ENCODE measurements at places on chromosomes 5 and 9. TPM values are rescaled to one million over a fixed set of nuclear protein-coding genes. Genes with fewer than 3 reads are reported as not detected.
A peak's percentile ranks its signal among the peaks of the same experiment; 100 is the strongest.

- no peaks in the 10 kb centered on the region for H3K27me3 ChIP-seq
- DNase-seq, result no peak
- no peak overlapping the region for H3K4me3 ChIP-seq
- H3K27ac ChIP-seq, result no peak overlapping the region
- no peaks in the 10 kb centered on the region for H3K4me1 ChIP-seq
These were observed 86.6 kb downstream of the KCNN2 start for GRCh38 chr5:114448481-114448880.

- H3K27me3 ChIP-seq, result peaks cover 2% of the 10 kb centered on the region
- no peak for DNase-seq
- no peak overlapping the region for H3K4me3 ChIP-seq
- H3K4me1 ChIP-seq, result no peaks in the 10 kb centered on the region
- no peak overlapping the region for H3K27ac ChIP-seq
These were observed 33.2 kb upstream of the ASTN2 start for GRCh38 chr9:117448066-117448465.

GRCh38 chr9:20553558-20554149 is 68.6 kb downstream of the MLLT3 start:
- no peaks in the 10 kb centered on the region for H3K27me3 ChIP-seq
- peak overlapping the region; percentile 78 for H3K27ac ChIP-seq
- H3K4me1 ChIP-seq, result peaks cover 39% of the 10 kb centered on the region
- no peaks in the 10 kb centered on the region for H3K36me3 ChIP-seq

DNA sequence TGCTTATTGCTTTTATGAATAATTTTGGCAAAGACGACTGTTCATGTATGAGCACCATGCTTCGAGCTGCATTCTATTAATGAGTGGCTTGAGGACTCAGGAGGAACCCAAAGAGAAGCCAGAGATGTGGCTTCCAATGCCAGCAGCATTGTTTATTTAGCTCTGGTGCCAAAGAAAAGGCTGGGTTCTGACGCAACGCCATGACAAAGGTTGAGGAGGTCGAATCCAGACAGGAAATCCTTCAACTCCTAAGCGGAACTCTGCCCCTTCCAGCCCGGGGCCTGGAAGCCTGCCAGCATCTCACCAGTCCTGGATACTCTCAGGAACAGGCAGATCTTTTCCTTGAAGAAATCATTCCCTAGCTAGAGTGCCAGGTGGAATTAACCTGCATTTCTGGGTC is 104.4 kb downstream of the ARHGAP26 start:
- H3K36me3 ChIP-seq, result no peaks in the 10 kb centered on the region
- no peak for DNase-seq

DNA sequence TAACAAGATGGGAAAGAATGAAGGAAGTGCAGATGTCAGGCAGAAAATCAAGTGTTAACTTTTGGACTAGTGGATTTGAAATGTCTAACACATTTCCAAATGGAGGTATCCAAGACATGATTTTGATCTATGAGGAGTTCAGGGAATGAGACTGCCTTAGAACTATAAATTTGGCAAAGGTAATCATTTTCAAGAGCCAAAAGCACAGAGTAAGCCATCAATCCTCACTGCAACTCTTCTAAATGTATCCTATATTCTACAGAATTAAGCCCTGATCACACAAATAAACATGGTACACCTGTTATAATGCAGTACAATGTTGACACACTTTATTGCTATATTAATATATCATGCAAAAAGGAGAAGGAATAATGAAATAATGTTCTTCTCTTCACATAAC is 55.6 kb downstream of the SETX start:
- DNase-seq, result no peak
- no peak overlapping the region for H3K27ac ChIP-seq
- no peak overlapping the region for H3K4me3 ChIP-seq
- H3K27me3 ChIP-seq, result no peaks in the 10 kb centered on the region
- peaks cover 16% of the 10 kb centered on the region for H3K4me1 ChIP-seq

DNA sequence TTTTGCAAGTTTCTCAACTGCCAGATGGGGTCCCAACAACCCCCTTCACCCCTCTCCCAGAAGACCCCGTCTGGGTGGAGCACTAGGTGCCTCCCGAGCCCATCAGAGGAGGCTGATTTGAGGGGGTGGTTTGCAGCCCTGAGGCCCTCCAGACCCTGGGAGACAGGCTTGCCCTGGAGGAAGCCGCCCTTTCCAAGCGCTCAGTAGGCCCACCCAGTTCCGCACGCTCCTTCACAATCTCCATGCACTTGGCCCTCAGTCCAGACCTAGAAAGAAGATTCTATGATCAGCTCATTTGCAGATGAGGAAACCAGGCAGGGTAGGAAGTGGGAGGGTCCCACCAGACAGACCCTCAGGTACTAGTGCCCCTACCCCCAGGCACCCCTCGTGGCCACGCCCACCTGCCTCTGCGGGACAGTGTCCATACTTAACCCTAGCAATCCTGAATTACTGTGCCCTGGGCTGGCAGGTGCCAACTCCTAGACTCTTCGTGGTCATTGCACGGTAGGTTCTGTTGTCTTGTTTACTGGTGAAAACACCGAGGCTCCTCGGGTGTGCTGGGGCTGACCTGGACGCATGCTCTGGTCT is 22.3 kb downstream of the OR2V1 start:
- no peak overlapping the region for H3K27ac ChIP-seq
- peaks cover 4% of the 10 kb centered on the region for H3K4me1 ChIP-seq
- no peak overlapping the region for H3K4me3 ChIP-seq
- H3K36me3 ChIP-seq, result no peaks in the 10 kb centered on the region
- peaks cover 49% of the 10 kb centered on the region for H3K27me3 ChIP-seq
- DNase-seq, result no peak

DNA sequence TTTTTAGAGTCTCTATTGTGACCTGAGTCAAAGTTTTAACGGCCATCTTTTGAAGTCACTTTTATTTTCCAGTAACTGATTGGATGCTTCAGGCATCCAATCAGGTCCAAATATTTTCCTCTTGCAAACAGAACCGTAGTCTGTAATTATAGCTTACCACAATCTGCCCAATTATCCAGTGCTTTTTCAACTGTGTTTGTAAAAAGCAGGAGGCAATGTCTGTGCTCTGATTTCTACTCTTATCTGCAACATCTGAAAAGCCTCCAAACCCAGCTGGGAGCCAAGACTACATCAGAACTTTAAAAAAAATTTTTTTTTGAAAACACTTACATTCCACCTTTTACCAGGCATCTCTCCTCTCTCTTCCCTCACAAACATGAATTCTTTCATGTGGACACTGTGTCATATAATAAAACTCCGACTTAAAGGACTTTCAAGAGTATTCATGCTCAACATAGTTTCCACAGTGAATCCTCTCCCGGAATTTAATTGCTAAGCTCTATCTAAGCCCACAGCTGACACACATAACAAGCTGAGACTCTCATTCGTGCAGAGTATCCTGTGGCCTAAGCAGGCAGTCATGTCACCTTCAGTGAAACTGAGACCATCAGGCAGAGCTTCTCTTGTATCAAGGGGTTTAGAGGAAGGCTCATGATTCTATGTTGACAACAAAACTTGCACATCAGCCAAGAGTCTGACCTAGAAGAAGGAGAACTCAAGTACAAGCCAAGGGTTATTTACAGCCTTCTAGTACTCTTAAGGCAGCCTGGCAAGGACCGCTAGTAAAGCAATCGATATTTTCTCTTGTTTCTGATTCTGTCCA is 272.7 kb downstream of the TLE1 start:
- no peak overlapping the region for H3K27ac ChIP-seq
- H3K27me3 ChIP-seq, result no peaks in the 10 kb centered on the region
- no peaks in the 10 kb centered on the region for H3K4me1 ChIP-seq
- no peak overlapping the region for H3K4me3 ChIP-seq
- DNase-seq, result no peak
- H3K36me3 ChIP-seq, result no peaks in the 10 kb centered on the region

DNA sequence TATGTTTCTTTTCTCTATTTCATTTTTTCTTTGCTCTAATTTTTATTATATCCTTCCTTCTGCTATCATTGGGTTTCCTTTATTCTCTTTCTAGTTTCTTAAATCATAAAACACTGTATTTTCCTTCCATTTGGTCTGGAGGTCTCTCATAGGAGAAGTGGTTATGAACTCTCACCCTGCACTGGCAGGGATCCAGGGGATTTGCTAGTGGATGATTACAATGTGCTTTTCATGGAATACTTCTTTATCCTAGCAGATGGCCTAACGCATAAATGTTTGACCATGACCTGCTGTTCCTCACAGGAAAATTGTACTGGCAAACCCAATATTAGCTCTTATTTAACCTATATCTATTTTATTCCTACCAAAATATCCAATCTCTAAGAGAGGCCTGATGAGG is 31.5 kb upstream of the SGCD start:
- no peak overlapping the region for H3K4me3 ChIP-seq
- H3K36me3 ChIP-seq, result no peaks in the 10 kb centered on the region
- H3K4me1 ChIP-seq, result no peaks in the 10 kb centered on the region
- DNase-seq, result no peak
- no peak overlapping the region for H3K27ac ChIP-seq

GRCh38 chr5:2680979-2681378 is 70.5 kb downstream of the IRX2 start:
- no peak overlapping the region for H3K27ac ChIP-seq
- no peak for DNase-seq
- no peaks in the 10 kb centered on the region for H3K4me1 ChIP-seq
- H3K27me3 ChIP-seq, result no peaks in the 10 kb centered on the region

DNA sequence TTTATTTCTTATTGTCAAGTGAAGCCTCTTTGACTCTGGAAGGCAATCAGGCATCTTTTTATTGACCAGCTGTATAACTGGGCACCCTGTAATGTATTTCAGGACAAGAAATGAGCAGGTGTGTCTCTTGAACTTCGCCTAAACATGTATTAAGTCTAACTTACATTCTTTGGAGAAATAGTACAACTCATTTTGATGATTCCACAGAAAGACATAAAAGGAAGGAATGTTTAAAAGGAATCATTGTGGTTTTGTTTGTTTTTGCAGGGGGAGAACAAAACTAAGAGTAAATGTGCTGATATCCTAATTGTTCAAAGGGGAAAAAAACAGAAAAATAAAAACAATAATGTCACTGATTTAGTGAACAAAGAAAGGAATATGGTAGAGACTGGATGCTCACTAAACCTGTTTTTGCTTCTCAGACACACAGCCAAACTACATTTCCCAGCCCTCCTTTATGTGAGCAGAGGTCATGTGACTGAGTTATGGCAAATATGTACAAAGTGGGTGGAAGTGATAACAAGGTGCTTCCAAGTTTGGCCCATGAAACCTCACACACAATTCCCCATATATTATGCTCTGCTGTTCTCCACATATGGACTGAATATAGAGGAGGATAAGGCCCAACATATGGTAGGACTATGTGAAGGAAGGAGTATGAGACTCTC is 150.6 kb upstream of the ACOT12 start:
- H3K36me3 ChIP-seq, result no peaks in the 10 kb centered on the region
- H3K4me3 ChIP-seq, result no peak overlapping the region
- H3K4me1 ChIP-seq, result no peaks in the 10 kb centered on the region
- no peak overlapping the region for H3K27ac ChIP-seq
- no peak for DNase-seq

- peaks cover 6% of the 10 kb centered on the region for H3K36me3 ChIP-seq
- no peaks in the 10 kb centered on the region for H3K4me1 ChIP-seq
- no peak overlapping the region for H3K27ac ChIP-seq
These were observed 334.5 kb downstream of the DTWD2 start for GRCh38 chr5:118653872-118654271.

- no peaks in the 10 kb centered on the region for H3K27me3 ChIP-seq
- H3K4me3 ChIP-seq, result peak overlapping the region; percentile 61
- no peak overlapping the region for H3K27ac ChIP-seq
- no peaks in the 10 kb centered on the region for H3K36me3 ChIP-seq
- H3K4me1 ChIP-seq, result peaks cover 47% of the 10 kb centered on the region
These were observed 108.9 kb upstream of the SPRY4 start for GRCh38 chr5:142433526-142434321.

DNA sequence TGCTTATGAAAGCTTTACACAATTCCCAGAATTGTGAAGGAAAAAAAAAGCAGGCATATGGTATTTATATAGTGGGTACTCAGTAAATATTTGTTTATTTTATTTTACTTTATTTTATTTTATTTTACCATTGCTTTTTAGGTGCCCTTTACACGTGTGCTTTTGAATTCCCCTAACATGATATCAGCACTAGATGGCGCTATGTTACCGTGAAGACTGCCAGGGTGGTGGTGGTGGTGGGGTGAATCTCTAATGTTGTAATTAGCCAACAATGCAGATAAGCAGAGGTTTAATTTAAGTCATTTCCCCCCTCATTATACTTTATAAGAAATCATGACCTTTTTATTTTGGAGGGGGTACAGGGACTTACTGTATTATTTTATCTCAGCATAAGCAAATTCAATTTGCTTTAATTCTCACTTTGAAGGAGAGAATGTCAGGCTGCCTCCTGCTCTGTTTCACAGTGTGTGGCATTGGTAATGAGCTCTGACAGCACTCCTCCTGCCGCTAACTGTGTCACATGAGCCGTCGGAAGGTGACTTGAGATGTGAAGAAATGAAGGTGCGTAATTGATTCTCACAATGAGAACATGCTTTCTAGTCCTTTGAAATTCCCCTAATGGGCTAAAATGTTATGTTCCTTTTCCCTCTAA is 165.6 kb downstream of the YTHDC2 start:
- H3K4me3 ChIP-seq, result no peak overlapping the region
- H3K36me3 ChIP-seq, result no peaks in the 10 kb centered on the region
- no peak overlapping the region for H3K27ac ChIP-seq
- DNase-seq, result no peak

- no peak for DNase-seq
- peaks cover 13% of the 10 kb centered on the region for H3K4me1 ChIP-seq
- peaks cover 31% of the 10 kb centered on the region for H3K27me3 ChIP-seq
- peak within 1 kb of the TSS; percentile 86 for H3K4me3 ChIP-seq
- no peaks in the 10 kb centered on the region for H3K36me3 ChIP-seq
These were observed at the start of gene CMBL for GRCh38 chr5:10307206-10308148. CMBL (minus strand) TSS chr5:10307902; CDS start chr5:10290762, 17,140 bp downstream.

DNA sequence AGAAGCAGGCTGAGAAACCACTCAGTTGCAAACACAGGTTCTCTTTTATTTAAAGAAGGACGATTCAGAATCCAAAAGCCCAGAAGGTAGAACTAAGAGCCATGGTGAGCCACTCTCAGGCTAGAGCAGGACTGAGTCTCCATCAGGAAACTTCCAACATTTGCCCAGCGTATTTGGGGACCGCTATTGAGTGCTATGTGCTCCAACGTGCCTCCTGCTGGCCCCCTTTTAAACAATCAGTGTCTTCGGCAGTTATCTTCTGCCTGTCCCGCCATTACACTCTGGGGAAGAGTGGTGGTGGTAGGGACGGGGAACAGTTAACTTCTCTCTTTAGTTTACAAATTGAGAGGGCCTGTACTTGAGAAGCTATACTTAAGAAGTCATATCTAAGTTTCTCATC is 78.1 kb downstream of the DENND1A start:
- H3K4me3 ChIP-seq, result no peak overlapping the region
- H3K36me3 ChIP-seq, result peaks cover 21% of the 10 kb centered on the region
- peaks cover 13% of the 10 kb centered on the region for H3K4me1 ChIP-seq
- H3K27me3 ChIP-seq, result no peaks in the 10 kb centered on the region

GRCh38 chr5:136699651-136700050 is 334.3 kb upstream of the TRPC7 start:
- no peak for DNase-seq
- H3K36me3 ChIP-seq, result no peaks in the 10 kb centered on the region
- no peaks in the 10 kb centered on the region for H3K27me3 ChIP-seq
- no peak overlapping the region for H3K27ac ChIP-seq

NR5A1 gene
- not detected for total RNA-seq

CYLC2 gene
- not detected for total RNA-seq

ECSCR gene
- total RNA-seq, result not detected

HAVCR2 gene
- 378 TPM for total RNA-seq

LCN12 gene
- 2.2 TPM for total RNA-seq

TNPO1 gene
- 99.4 TPM for total RNA-seq

ZNG1A gene
- 56.6 TPM for total RNA-seq
